NCI-H1417 (cell line): ENCODE measurements at places on chromosomes 5 and 9.

DNA sequence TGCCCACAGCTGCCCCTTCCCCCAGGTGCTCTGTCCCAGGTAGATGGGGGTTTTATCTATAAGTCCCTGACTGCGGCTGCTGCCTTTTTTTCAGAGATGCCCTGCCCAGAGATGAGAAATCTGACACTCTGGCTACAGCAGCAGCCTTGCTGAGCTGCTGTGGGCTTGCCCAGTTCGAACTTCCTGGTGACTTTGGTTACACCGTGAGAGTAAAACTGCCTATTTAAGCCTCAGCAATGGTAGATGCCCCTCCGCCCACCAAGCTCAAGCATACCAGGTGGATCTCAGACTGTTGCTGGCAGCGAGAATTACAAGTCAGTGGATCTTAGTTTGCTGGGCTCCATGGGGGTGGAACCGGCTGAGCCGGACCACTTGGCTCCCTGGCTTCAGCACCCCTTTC is 56.8 kb downstream of the MINAR2 start:
- no peak for DNase-seq

DNA sequence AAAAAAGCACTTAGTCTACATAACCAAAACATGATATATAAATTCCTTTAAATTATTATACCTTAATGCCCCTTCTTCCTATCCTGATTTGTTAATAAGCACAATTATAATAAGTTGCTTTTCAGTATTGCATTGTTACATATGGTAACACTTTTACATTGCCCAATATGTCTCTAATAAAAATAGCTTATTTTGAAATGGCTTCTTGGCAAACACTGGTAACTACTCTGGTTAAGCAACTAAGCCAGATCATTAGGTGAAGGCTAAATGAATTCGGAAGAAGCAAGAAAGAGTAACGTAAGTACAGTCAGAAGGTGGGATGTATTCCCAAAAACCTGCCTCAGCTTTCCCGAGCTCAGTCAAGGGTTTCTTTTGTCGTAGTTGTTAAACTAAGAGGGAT is 85.3 kb downstream of the TTC39B start:
- no peak for DNase-seq

DNA sequence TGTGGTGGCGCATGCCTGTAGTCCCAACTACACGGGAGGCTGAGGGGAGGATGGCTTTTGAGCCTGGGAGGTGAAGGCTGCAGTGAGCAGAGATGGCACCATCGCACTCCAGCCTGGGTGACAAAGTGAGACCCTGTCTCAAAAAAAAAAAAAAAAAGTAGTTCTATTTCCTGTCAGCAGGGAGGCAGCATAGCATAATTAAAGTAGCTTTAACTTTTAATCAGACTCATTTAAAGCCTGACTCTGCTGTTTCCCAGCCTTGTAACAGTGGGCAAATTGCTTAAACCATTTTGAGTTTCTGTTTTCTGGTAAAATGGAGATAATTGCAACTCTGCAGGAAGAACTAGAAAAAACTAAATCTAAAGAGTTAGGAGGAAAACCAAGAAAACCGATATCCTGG is 31.2 kb downstream of the CNOT6 start:
- DNase-seq = no peak

- no peak for DNase-seq
These were observed 22.5 kb upstream of the N4BP3 start for GRCh38 chr5:178090856-178091255.

GRCh38 chr9:25261445-25261844 is 416.8 kb downstream of the TUSC1 start:
- no peak for DNase-seq
